Frontal cortex (tissue), 4 donors: ENCODE measurements at places on chromosomes 3 and 15. TPM values are rescaled to one million over a fixed set of nuclear protein-coding genes. Genes with fewer than 3 reads are reported as not detected.

LXN gene
- 7.3 TPM for total RNA-seq

PCLAF gene
- total RNA-seq: 2.9 TPM

ITIH1 gene
- total RNA-seq: not detected

AHSG gene
- not detected for total RNA-seq

KAT2B gene
- total RNA-seq: 10.2 TPM

HRH1 gene
- total RNA-seq: 2.0 TPM

NOX5 gene
- total RNA-seq: under 0.01 TPM

THPO gene
- total RNA-seq: 0.41 TPM

VPS18 gene
- total RNA-seq: 29.8 TPM

HYAL3 gene
- 3.7 TPM for total RNA-seq

RTP3 gene
- total RNA-seq: not detected

PLIN1 gene
- under 0.01 TPM for total RNA-seq

CCDC13 gene
- 2.4 TPM for total RNA-seq

PLSCR2 gene
- total RNA-seq: not detected

LDHAL6B gene
- total RNA-seq: not detected

EFHB gene
- total RNA-seq: 0.41 TPM

DUOXA1 gene
- not detected for total RNA-seq

KCNMB2 gene
- 15.1 TPM for total RNA-seq

ALDH1A2 gene
- total RNA-seq: 3.3 TPM

GRCh38 chr15:33026614-33027013, 167.9 kb downstream of the FMN1 start:
- no peak for DNase-seq

DNA sequence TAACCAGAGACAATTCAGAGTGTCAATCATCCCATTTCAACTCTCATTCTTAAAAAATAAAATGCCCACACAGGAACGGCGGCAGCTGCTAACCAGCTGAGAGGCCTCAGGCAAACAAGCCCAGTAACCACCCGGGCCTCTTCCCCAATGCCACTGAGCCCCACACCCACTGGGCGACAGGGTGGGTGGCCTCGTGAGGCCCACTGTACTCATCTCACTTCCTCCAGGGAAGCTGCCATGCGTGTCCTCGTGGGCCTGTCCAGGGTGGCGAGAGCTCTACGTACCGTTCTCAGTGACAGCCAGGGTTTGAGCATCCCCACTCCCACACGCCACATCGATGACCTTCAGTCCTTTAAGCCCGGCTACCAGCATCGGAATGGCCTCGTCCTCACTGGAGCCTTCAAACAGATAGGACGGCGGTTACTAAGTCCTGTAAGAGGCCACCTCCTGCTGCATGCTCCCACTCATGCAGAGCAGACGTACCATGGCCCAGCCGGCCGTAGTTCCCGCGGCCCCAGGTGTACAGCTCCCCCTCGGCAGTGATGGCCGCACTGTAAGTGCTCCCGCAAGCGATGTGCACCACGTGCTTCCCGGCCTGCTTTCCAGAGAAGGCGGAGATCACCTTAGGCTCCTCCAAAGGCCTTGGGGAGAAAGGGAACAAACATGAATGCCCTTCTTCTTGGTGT, 56.5 kb downstream of the HERC2 start:
- no peak for DNase-seq

DNA sequence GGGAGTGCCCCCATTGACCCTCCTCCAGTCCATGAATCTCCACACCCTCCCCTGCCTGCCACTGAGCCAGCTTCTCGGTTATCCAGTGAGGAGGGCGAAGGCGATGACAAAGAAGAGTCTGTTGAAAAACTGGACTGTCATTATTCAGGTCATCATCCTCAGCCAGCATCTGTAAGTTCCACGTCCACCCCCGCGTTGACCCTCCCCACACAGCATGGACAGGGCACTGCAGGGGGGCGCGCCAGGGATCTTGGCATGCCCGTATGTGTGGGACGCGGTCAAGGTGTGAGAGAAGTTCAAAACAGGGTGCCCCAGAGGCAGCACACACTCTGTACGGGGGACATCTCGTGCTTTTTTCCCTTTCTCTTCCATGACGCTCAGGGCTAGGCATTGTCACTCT, 33.1 kb downstream of the PSMD6 start:
- no peak for DNase-seq

DNA sequence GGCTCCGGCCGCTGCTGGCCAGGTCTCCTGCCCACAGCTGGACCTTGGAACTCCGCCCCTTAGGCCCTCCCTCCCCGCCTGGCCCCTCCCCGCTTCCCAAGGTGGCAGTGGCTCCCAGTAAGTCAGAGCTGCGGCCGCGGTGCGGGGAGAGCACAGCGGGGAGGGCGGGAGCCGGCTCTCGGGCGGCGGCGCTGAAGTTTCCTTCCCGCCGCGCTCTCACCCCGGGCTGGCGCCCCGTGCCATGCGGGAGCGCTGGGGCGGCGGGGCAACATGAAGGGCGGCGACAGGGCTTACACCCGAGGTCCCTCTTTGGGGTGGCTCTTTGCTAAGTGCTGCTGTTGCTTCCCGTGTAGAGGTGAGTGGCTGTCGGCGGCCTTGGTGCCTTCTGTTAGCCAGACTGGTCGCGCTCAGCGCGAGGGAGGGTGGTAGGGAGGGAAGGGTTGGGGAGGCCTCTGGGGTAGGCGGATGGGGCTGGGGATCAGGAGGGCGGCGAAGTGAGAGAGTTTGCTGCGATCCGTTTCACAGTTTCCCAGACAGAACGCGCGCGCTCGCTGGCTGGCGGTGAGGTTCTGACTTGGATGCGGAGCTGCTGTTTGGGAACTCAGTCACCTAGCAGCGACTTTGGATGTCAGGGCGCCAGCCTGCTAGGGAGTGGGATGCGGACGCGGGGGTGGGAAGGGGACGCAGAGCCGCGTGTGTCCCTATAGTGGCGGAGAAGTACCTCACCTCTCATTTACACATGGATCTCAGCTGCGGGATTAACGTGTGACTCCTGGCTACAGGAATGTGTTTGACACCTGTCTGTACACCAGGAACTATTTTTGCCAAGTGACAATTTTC, 145.5 kb upstream of the UMPS start:
- DNase-seq: no peak

DNA sequence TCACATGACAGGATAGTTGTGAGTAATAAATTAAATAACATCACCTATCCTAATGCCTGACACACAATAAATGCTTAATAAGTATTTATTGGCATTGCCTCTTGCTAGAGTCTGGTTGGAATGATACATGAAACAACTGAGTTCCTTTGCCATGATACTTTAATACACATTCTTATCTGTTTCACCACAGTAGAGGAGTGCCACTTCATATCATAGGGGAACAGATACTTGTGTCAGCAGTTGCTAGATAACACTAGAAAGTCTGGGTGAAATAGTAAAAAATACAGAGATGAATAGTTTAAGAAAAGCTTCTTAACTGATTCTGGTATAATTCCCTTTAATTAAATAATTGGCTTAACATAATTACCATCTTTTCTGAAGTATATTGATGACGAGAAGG, 380.0 kb upstream of the GOLIM4 start:
- no peak for DNase-seq

- no peak for DNase-seq
Measured at GRCh38 chr15:61518191-61518950, 289.3 kb upstream of the RORA start.

GRCh38 chr3:14200841-14201240, 22.2 kb downstream of the LSM3 start:
- no peak for DNase-seq

GRCh38 chr3:177196008-177196455, 1.2 kb downstream of the TBL1XR1 start:
- no peak for DNase-seq

GRCh38 chr15:57220205-57220604, 156.1 kb upstream of the CGNL1 start:
- DNase-seq: no peak

DNA sequence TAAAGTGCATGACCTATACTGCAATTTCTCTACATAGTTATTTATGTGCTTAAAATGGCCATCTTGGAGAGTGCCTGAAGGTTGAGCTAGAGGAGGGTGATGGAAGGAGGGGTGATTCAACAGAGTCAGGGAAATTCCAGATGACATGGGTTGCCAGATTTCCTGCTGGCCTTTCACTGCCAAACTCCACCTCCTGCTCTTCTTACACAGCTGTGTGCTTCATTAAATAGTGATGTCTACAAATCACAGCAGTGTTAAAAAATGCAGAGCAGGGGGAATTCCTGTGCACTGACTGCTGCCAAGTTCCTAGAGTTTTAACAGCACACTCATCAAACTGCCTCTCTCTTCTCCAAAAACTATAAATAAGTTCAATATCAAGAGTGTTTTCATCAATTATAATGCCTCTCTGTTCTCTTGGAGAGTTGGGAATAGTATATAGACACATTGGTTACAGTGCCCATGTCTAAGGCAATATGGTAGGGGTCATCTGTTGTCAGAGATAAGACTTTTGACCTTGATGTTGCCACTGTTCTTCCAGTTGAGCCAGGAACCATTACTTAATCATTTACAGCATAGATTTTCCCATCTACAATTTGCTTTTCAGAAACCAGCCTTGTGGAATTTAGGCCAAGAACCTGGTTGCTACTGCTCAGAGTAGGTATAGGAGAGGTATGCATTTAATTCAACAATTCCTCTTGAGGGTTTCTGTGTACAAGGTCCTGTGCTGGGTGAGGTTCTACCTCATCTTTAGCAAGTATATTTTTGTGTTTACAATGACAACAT, 79.6 kb downstream of the TP63 start:
- no peak for DNase-seq

GRCh38 chr15:99408236-99409096, 157.2 kb downstream of the LRRC28 start:
- no peak for DNase-seq

DNA sequence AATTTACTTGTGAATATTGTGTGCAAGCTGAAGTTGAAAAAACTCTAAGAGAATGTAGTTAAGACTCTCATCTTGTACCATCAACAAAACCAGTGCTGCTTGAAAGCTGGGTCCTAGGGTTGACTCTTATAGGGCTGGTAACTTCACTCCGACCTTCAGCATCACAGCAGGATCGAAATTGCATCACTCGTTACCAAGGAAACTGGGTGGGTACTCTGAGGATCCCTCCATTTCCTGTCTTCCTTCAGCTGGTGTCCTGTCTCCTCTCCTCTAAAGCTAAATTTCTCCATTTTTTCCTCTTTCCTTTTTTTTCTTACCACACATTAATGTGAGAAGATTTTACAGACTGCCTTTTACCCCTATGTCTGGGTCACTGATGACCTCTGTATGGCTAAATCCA, 3.0 kb upstream of the APH1B start:
- DNase-seq: no peak

GRCh38 chr3:98770261-98771039, 7.3 kb downstream of the ST3GAL6 start:
- DNase-seq: no peak

- no peak for DNase-seq
Measured at GRCh38 chr3:45269952-45270351, 43.9 kb upstream of the TMEM158 start.

GRCh38 chr15:98786717-98787116, 138.4 kb downstream of the IGF1R start:
- no peak for DNase-seq

DNA sequence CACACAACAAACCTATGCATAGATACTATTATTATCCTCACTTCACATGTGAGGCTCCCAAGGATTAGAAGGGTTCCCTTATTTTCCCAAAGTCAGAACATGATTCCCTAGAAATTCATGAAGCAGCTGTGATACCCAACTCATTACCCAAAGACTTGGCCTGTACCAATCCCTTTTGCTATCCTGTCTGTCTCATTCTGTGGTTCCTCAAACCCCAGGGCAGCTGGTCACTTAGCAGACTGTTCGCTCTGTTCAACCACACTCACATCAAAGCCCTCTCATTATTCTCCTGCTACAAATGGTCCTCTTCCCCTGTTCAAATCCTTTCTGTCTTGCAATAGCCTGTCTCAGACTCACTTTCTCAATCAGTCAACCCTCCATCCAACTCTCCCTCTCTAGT, 154.3 kb upstream of the TRIM42 start:
- no peak for DNase-seq

GRCh38 chr3:119457246-119457645, 6.2 kb downstream of the TMEM39A start:
- DNase-seq: no peak

- DNase-seq: peak; percentile 41
Measured at GRCh38 chr15:32718227-32718820, 520 bp downstream of the GREM1 start.

DNA sequence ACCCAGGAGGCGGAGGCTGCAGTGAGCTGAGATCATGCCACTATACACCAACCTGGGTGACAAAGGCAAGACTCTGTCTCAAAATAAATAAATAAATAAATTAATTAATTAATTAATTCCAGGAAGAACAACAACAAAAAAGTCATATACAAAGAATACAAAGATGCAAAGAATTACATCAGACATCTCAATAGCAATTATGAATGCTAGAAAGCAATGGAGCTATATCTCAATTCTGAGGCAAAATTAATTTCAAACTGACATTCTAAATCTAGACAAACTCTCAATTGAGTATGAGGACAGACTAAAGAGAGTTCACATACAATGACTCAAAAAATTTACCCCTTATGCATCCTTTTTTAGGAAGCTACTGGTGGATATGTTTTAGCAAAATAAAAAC, 69.6 kb upstream of the CTNNB1 start:
- no peak for DNase-seq

GRCh38 chr3:39166932-39167532, 13.6 kb upstream of the CSRNP1 start:
- no peak for DNase-seq

- no peak for DNase-seq
Measured at GRCh38 chr3:26259176-26259575, 363.4 kb upstream of the LRRC3B start.
